Activated naive CD8-positive, alpha-beta T cell treated with anti-CD3 and anti-CD28 coated beads, Interleukin-2, amount 10 ng/mL, durations not matched to agents 7 days and 5 days (primary cell): ENCODE measurements at places on chromosomes 1 and 21. TPM values are rescaled to one million over a fixed set of nuclear protein-coding genes. Genes with fewer than 3 reads are reported as not detected.
A peak's percentile ranks its signal among the peaks of the same experiment; 100 is the strongest.

DNA sequence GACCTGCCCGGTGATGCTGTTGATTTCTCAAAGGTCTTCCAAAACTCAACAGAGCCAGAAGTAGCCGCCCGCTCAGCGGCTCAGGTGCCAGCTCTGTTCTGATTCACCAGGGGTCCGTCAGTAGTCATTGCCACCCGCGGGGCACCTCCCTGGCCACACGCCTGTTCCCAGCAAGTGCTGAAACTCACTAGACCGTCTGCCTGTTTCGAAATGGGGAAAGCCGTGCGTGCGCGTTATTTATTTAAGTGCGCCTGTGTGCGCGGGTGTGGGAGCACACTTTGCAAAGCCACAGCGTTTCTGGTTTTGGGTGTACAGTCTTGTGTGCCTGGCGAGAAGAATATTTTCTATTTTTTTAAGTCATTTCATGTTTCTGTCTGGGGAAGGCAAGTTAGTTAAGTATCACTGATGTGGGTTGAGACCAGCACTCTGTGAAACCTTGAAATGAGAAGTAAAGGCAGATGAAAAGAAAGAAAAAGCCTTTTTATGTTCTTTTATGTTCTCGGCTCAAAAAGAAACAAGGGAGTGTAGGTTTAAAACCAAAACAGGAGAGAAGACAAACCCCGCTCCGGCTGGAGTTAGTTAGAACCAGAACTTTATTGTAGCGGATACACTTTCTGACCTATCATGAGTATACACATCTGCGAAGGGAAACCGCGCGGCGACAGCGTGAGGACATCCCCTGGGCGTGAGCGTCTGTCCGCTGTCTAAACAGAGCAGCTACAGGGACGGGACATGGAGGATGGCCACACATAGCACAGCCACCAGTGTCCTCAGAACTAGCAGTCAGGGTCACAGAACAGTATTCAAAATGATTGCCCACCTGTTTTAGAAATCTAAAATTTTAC is 77.1 kb downstream of the PIK3CD start:
- peak; percentile 63 for DNase-seq

GRCh38 chr1:117561071-117561470 is 44.8 kb upstream of the TENT5C start:
- no peak for DNase-seq

GRCh38 chr1:38962113-38962512 is 20.5 kb upstream of the RHBDL2 start:
- DNase-seq = no peak

- no peak for DNase-seq
Measured at GRCh38 chr1:21307663-21308305, 17.5 kb upstream of the ECE1 start.

DNA sequence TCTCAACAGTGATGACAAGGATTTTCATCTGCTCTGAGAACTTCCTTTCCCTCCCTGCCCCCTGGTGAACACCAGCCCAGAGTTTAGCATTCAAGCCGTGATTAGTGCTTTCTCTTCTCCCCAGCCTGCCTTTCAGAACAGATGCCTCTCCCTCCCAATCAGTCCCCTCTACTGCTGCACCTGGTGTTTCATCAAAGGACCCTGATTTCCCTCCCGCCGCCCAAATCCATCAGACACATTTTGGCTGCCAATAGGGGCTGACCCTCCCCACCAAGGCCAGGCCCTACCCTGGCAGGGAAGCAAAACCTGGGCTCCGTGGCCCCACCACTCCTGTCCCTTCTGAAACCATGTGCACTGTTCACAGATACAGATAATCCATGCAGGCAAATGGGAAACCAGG is 34.0 kb upstream of the KLHDC7A start:
- no peak for DNase-seq

ST3GAL3 gene
- total RNA-seq = 20.8 TPM

MPC2 gene
- total RNA-seq = 61.9 TPM
